ENCODE measurements at places on chromosomes 1 and 21.

DNA sequence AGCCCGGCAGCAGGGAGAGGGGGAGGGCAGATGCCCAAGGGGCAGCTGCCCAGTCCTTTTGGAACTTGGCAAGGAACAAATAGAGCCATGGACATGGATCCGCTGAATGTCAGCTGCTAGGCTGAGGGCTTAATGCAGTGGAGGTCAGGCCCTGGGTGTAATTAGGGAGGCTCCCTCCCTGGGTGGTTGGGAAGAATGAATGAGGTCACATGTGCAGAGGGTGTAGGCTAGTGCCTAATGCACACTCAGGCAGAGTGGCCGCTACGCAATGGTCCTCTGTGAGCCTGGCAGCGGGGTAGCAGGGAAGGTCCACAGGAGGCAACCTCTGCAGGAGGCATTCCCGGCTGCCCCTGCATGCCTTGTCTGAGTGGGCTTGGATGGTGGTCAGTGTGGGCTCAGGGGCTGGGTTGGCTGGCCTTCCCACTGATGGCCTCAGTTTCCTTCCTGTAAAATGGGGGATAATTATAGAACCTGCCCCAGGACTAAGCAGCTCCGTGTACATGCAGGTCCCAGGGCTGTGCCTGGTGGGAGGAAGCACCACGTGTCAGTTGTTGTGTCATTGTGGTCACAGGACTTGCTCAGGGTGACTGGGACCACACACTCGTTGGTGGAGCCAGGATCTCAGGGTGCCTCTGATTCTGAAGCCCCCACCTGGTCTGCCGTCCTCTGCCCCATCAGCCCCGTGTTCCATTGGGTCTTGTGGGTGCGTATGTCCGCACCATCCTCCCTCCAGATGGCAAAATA lies 81.6 kb upstream of the ACTL8 start:
- DNase-seq = no peak

- no peak for DNase-seq
Measured at GRCh38 chr1:159783724-159784123, 3.0 kb downstream of the DUSP23 start.

DNA sequence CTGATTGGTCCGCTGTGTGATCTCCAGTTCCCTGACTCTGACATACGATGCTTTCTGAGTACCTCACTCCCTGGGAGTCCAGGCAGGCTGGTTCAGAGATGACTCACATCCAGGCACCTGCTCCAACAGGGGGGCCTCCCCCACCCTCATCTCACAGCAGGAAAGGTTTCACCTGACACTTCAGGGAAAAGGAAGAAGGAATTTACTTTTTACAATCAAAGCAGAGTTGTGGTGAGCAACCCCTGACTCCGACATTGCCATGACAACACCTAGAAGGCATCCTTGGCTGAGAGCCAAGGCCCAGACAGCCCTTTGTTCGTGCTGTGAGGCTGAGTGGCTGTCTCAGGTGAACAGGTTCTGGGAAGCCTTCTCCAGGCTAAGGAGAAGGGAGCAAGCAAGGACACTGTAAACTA lies 164.6 kb upstream of the GJB5 start:
- DNase-seq = no peak

DNA sequence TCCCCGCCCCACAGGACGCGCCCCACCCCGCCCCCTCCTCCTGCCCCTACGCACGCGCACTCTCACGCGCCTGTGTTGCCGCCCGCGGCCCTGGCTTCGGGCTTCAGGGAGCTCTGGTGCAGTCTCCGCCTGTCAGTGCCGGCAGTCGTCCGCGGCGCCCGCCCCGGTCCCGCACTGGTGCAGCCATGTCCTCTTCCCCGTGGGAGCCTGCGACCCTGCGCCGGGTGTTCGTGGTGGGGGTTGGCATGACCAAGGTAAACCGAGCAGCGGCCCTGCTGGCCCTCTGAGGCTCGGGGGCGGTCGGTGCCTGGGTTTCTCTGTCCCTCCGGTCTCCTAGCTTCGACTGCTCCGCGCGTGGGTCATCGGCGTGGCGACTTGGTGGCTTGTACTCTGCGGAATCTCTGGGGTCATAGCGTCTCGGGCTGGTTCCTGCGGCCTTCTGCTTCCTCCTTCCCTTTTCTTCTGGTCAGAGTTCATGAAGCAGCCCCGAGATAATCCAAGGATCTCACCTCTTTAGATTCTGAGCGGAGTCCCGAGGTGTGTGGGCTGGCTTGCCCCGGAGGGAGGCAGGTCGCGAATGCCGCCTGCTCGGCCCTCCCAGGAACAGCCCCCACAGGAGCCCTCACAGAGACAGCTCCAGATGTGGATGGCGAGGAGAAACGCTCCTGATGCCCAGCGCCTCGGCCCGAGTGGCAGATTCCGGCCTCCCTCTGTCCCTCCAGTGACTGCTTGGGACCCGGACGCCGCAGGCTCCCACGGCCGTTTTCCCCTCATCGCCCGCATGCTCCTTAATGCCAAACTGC lies at the start of gene SCP2:
Gene SCP2 (plus strand): TSS at position 65 of the 803 bp plus-strand sequence. CDS start 121 bp downstream, at position 186.
- peak; percentile 61 for DNase-seq

DNA sequence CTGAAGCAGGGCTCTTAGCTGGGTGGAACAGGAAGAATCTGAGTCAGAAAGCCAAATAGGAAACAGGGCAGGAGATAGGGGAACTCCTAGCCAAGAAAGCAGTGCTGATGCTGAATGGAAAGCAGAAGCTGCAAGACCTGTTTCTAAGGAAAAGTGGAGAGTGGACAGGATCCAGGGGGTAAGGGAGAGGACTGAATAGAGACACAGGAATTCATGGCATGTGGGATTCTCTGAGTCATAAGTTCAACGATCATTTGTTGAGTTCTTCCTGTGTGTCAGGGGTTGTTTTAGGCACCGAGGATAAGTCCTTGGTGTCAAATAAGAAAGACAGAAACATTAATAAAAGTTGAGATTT lies 153.8 kb upstream of the FGGY start:
- DNase-seq = no peak

DNA sequence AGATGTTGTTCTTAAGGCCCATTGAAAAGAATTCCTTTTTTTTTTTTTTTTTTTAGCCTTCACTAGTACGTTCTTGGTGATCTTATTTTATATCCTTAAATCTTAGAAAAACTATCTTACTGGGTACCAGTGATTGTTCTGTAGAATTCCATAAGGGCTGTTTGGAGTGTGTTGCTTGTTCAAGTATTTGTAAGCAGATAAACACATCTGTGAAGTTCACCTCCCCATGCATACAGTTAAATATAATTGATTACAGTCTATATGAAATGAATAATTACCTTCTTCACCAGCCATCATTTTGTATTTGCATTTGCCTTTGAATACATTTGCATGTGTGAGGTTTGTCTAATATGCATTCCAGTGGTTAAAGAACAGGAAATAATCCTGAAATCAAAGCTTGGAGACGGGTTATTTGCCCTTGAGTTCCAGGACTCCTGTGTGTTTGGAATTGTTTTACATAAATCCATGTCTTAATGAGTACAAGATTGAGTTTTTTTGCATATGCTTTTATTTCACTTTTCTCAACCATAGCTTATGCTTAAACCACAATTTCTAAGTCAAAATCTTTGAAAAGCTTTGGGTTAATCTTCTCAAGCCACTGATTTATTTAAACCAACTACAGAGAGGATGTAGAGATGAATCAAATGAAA lies 73.1 kb downstream of the VPS13D start:
- DNase-seq = no peak

- DNase-seq = no peak
Measured at GRCh38 chr1:26126321-26127084, 14.9 kb downstream of the PDIK1L start.

- no peak for DNase-seq
Measured at GRCh38 chr1:36567601-36568341, 85.1 kb upstream of the CSF3R start.
